ENCODE measurements at places on chromosomes 5 and 9. TPM values are rescaled to one million over a fixed set of nuclear protein-coding genes. Genes with fewer than 3 reads are reported as not detected.
A peak's percentile ranks its signal among the peaks of the same experiment; 100 is the strongest.

GRCh38 chr9:13816837-13817236 is 497.1 kb downstream of the NFIB start:
- no peak for DNase-seq

Gene MEIKIN
- not detected for total RNA-seq

DNA sequence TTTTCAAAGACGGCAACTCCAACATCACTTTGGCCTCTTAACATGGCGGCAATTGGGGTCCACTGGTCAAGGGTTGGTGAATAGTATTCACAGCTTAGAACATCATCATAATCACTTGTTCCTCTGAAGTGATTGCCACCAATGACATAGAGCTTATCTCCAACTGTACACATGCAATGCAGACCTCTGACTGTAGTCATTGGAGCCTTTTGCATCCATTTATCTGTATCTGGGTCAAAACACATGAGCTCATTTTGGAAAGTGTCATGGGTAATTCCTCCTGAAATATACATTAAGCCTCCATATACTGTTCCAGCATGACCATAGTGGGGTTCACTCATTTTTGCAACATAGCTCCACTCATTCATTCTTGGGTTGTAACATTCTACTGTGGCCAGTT is 2.0 kb downstream of the KLHL9 start:
- no peak for DNase-seq

- no peak for DNase-seq
Observed at GRCh38 chr5:59282726-59283125, 610.8 kb downstream of the PDE4D start.

DNA sequence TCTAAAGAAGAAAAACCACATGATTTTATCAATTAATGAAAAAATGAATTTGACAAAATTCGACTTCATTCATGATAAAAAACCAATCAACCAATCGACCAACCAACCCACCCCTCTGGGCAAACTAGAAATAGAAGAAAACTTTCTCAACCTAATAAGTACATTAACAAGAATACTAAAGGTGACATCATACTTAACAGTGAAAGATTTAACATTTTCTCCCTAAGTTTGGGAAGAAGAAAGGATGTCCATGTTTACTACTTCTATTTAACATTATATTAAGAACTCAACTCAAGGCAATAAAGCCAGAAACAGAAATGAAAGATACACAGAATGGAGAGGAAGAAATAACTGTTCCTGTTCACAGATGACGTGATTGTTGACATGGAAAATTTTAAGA is 476.1 kb upstream of the MEF2C start:
- DNase-seq, result no peak

Gene ANXA2R
- total RNA-seq, result 7.7 TPM

DNA sequence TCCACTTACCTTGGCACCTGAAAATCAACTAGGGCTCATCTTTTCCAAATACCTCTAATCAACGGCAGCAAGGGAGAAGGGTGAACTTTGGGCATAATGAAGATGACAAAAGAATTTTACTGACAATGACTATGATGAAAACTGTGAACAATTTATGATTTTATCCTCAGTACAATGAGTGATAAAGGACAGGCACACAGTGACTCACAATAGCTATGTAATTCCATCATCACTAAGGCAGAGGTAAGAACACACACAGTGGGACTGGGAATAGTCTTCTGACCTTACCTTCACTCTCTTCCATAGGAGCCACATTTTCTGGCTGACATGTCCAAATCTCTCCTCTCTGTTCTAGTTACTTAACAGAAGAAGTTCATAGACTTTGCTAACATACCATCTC is 26.1 kb upstream of the KCNV2 start:
- peak; percentile 47 for DNase-seq

DNA sequence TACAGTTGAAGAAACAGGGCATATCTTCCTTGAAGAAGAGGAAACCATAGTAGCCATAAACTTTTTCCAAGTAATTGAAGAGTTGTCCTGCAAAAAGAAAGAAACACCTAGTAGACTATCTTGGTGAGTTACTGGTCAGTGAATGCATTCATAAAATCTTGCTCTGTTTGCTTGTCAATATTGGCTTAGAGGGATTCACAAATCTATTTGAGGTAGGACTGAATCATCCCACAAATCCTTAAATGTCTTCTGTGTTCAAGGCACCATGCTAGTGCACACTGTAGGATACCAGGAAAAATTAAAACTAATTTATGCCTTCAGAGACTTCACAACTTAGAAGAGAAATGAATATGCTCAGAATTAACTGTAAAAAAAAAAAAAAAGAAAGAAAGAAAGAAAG is 57.6 kb downstream of the GRAMD2B start:
- no peak for DNase-seq

Gene ANKRD34B
- not detected for total RNA-seq

GRCh38 chr9:89372230-89372816 is 54.0 kb downstream of the SECISBP2 start:
- no peak for DNase-seq

Gene SLC25A2
- 0.09 TPM for total RNA-seq

Gene ZNF354C
- 7.3 TPM for total RNA-seq

DNA sequence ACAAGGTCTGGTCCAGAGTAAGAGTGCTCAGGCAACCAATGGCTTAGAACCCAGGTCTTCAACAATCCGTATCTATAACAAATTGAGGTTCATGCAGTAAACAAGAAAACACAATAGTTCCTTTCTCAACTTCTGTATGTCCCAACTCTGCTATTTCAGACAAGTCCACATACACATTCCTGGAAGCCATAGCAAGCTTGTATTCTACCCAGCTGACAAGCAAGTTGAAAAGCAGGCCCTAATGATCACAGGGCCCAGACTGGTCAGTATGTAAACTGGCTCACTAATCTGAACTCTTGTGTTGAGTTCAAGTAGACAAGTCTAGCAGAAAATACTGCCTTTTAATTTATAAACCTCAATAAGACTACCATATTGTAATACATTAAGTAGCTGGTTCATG is 26.9 kb downstream of the FNIP1 start:
- no peak for DNase-seq

- no peak for DNase-seq
Observed at GRCh38 chr9:120394058-120394669, 185.8 kb downstream of the CDK5RAP2 start.

DNA sequence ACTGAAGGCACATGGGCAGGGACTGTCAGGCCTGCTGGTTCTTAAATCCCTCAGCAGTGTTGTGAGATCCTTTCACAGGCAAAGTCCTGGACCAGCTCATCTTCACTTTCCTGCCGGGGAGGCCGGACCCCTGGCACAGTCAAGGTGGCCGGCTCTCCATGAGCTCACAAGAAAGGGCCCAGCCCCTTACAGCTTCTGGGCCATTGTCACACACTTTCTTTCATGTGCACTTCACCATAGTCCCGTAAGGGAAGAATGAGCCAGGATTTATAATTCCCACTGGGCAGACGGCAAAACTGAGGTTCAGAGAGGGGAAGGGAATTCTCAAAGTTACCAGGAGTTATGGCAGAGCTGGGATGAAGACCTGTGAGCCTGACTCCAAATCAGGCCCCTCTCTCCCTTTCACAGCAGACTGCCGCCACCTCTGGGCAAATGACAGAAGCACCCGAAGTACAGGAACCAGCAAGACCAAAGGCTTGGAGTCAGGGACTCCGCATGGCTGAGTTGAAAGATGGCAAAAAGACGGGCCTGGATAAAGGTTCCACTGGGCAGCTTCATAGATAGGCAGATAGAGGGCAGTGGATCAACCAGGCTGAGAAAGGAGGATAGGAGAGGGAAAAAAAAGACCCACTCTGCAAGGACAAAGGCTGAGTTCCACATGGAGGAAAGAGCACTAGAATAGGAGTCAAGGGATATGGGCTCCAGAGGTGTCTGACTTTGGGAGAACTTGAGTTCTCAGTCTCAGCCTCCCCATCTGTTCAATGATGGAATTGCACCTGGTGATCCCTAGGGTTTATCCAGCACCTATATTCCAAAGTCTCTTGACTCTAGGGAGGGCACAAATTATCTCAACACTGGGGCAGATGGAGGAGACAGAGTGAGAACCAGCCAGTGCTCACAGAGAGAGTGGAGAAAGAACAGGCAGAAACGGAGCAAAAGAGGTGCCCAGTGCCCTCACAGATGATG is 128.7 kb downstream of the PAX5 start:
- DNase-seq, result no peak

DNA sequence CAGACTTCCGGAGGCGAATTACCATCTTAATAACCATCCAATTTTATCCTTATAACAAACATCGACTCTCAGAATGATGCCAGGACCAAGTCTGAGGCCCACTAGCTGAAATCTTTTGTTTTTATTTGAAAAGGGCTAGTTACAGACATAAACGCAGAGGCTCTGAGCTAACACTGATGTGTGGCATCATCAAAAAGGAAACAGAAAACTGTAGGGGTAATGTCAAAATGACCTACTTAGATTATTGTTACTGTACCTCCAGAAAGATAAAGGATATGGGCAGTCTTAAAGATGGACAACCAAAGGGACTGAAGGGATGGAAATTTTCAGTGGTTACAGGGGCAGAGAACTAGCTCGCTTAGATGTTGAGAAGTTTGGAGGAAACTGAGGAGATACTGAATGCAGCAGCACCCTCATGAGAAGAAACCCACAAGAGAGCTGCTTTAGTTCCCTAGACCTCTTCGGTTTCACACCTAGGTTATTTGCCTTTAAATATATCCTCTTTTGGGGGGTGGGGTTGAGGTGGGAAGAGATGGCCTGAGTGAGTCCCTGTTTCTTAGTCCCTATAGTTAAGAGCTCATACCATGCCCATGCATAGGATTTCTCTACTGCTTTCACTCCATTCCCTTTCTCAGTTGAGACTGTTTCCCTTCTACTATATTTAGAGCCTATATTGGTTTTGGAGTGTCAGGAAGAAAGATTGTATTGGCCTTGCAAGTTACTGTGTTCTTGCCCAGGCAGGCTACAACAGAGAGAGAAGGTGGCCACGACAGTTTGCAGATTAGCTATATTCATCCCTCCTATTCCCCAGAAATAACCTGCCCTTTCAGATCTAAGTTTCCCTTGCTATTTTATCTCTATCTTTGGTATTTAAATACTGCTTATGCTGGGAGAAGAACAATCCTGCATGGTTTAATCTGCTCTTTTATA is 320.4 kb upstream of the EFNA5 start:
- DNase-seq, result no peak

DNA sequence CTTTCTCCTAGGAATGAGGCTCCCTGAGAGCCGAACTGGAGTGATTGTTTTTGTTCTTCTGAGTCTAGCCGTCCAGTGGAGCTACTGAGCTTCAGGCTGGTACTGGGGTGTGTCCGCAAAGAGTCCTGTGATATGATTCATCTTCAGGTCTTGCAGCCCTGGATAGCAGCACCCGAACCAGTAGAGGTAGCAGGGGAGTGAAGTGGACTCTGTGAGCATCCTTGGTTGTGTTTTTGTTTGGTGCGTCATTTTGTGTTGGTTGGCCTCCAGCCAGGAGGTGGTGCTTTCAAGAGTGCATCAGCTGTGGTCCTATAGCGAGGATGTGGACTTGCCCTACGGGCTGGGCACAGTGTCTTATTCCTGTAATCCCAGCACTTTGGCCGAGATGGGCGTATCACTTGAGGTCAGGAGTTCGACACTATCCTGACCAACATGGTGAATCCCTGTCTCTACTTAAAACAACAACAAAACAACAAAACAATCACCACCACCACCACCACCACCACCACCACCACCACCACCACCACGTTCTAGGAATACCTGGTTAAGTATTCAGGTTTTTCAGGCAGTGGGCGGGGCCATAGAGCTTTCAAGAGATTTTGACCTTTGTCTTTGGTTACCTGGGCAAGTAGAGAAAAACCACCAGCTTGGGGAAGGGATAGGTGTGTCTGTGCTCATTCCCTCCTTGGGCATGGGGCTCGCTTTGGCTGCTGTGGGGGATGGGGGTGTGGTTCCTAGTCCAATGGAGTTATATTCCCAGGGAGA is 154.0 kb downstream of the WDR70 start:
- DNase-seq, result peak; percentile 61

Gene TRUB2
- total RNA-seq, result 16.2 TPM

Gene PTGES2
- 52.8 TPM for total RNA-seq

- no peak for DNase-seq
Observed at GRCh38 chr9:136856541-136857141, 4.5 kb downstream of the MAMDC4 start.

DNA sequence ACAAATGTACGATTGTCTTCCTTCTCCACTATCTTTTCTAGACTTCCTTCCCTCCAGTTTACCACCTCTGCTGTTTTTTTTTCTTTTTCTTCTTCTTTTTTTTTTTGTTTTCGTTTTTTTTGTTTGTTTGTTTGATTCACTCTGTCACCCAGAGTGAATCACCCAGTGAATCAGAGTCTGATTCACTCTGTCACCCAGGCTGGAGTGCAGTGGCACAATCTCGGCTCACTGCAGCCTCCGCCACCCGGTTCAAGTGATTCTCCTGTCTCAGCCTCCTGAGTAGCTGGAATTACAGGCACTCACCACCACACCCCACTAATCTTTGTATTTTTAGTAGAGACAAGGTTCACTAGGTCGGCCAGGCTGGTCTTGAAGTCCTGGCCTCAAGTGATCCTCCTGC is 375.7 kb downstream of the NTRK2 start:
- DNase-seq, result no peak

Gene CDH9
- total RNA-seq, result not detected

DNA sequence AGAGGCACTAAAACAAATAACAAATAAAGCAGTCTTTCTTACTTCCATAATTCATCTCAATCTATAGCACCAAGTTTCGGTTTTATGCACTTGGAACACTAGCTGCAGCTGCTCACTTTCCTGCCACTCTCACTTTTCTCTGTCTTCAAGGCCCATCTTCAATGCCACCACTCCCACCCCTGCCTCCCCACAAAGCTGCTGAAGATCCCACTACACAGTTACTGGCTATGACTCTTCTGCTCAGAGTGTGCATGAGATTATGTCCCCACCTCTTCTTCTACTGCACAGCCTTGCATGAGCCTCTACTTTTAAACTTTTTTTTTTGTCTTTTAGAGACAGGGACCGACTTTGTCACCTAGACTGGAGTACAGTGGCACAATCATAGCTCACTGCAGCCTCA is 77.4 kb downstream of the SAXO1 start:
- no peak for DNase-seq

- no peak for DNase-seq
Observed at GRCh38 chr5:19977099-19977498, 10.9 kb downstream of the CDH18 start.

Gene PCDHB5
- total RNA-seq, result 1.7 TPM

DNA sequence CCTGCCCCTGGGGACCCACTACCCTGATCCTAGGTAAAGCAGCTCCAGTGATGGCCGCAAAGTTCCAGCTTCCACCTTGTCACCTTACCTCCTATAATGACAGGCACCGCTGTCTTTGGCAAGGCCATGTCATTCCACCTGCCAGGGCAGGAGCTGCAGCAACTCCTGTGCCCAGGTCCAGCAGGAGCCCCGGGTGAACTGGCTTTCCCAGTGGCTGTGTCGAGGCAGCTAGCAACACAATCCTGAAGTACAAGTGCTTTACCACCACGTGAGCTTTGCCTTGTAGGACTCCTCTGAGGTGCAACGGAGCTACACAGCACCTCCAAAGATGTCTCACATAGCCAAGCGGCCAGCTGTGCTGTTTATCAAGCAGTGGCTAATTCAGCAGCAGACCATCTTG is 20.7 kb upstream of the MGAT1 start:
- no peak for DNase-seq

- DNase-seq, result no peak
Observed at GRCh38 chr9:121569266-121569648, 69.6 kb upstream of the GGTA1 start.

Data from dermis blood vessel endothelial cell (primary cell).